Natural killer cell (primary cell): ENCODE measurements at places on chromosomes 1 and 21. TPM values are rescaled to one million over a fixed set of nuclear protein-coding genes. Genes with fewer than 3 reads are reported as not detected.
A peak's percentile ranks its signal among the peaks of the same experiment; 100 is the strongest.

DNA sequence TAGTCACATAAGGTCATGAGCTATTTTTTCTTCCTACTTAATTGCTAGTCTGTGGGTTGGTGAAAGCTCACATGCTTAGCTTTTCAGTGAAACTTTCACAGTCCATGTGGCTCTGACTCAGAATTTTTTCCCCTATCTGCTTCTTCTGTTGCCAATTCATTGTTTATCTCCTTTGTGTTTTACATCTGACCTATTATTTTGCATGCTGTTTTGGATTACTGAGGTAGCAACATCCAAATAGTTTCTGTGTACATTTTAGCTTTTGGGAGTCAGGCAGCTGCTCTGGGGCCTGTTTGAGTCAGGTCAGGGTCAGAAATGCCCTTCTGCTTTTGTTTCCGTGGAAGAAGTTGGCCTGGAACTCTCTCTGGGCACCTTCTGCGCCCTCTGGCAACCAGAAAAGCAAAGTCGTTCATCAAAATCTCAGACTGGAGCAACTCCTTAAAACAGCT is 40.0 kb downstream of the ROR1 start:
- no peak for DNase-seq

DNA sequence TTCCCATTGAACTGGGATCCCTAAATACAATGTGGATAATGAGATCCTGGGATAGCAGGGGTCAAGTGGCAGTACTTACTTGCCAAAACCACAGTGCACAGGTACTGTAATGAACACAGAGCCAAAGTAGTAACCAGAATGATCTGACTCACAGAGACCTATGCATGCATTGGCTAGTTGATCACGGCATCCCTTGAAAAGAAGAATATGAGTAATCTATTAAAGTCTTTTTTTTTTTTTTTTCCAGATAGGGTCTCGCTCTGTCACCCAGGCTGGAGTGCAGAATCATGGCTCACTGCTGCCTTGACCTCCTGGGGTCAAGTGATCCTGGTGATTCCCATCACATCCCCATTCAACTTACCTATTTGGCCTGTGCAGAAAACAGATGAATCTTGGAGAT is 29.4 kb upstream of the EIF4G3 start:
- no peak for DNase-seq

Gene AMY2A
- total RNA-seq = not detected

Gene ACTRT2
- not detected for total RNA-seq

Gene CFAP107
- total RNA-seq = not detected

Gene LCE2B
- total RNA-seq = not detected

Gene GPR25
- 2.1 TPM for total RNA-seq

DNA sequence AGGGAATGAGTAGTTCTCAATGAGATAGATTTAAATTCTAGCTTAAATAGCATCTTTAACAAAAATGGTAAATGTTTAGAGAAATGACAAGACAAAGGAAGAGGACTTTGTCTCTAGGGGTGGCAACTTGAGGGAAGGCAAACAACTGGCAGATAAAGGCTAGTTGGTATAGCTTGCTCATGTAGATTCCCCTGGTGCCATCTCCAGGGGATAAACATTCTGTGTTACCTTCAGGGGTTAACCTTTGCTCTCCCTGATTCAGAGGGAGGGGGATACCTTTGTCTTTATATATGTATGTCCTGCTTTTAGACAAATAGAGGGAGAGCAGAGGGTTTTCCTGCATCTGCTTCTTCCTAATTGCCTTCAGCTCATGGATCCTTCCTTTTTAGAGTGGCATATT is 153.7 kb upstream of the L1TD1 start:
- no peak for DNase-seq

GRCh38 chr1:7592120-7592798 is 178.8 kb upstream of the VAMP3 start:
- DNase-seq = no peak

Gene MEX3A
- 0.05 TPM for total RNA-seq

DNA sequence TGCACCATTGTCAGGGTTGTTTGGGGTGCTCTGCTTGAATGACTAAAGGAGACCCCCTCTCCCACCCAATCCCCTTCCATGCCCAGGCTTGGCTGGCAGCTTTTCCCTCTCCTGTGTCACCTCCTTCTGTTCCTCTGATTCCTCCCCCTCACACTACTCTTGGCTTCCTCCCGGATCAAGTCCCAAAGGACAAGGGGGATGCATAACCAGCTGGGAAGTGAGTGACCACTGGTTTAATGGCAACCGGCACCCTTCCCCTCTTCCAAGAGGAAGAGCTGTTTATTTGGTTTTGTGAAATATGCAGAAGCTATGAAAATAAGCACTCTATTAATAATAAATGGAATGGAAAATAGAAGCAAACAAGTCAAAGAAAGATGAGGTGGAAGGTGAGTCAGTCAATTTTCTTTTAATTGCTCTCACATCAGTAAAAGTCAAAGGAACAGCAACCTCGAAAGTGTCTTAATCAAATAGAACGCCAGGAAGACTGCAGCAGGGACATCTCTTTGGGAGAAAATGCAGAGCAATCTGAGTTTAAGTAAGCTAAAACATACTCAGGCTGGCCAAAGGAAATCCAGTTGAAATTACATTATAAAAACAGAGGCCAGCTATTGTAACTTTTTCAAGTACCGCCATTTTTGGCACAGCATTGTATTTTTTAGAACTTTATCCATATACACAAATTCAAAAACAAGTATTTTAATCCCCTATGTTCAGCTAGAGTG is 322.5 kb downstream of the SIPA1L2 start:
- no peak for DNase-seq

GRCh38 chr1:109905491-109905890 is 5.2 kb upstream of the CSF1 start:
- no peak for DNase-seq

- no peak for DNase-seq
These were observed 46.0 kb upstream of the GOLT1A start for GRCh38 chr1:204259782-204260181.

Gene ZCCHC17
- 31.1 TPM for total RNA-seq

DNA sequence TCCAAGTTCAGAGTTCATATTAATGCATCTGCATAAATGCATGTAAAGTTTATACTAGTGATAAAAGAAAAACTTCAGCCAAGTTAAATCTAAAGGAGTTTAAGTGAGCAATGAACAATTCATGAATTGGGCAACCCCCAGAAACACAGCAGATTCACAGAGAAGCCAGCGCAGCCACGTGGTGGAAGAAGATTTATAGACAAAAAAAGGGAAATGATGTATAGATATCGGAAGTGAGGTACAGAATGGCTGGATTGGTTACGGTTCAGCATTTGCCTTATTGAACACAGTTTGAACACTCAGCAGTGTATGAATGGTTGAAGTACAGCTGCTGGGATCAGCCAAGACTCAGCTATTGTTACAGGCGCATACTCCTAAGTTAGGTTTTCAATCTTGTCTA is 5.7 kb downstream of the AK5 start:
- no peak for DNase-seq

Gene FCRL4
- not detected for total RNA-seq

GRCh38 chr21:39866093-39866492 is 1.1 kb upstream of the PCP4 start:
- no peak for DNase-seq

Gene PLXNA2
- 2.8 TPM for total RNA-seq

Gene CDA
- 1.4 TPM for total RNA-seq

Gene H3-3A
- 490 TPM for total RNA-seq

DNA sequence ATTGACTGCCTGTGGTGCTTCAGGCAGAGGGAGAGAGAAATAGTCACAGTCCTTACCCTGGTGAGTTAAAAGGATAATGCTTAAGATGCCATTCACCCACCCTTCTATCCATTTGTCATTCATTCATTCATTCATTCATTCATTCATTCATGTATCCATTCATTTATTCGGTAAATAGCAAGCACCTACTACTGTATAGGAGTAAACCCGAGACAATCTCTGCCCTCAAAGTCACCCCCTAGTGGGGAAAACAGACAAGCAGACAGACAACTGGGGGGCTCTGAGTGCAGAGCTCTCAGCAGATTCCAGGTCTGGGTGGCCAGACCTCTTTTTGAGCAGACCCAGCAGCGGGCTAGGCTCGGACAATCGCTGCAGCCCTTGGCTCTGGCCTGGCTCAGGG is 14.1 kb upstream of the ACTL8 start:
- DNase-seq = no peak

DNA sequence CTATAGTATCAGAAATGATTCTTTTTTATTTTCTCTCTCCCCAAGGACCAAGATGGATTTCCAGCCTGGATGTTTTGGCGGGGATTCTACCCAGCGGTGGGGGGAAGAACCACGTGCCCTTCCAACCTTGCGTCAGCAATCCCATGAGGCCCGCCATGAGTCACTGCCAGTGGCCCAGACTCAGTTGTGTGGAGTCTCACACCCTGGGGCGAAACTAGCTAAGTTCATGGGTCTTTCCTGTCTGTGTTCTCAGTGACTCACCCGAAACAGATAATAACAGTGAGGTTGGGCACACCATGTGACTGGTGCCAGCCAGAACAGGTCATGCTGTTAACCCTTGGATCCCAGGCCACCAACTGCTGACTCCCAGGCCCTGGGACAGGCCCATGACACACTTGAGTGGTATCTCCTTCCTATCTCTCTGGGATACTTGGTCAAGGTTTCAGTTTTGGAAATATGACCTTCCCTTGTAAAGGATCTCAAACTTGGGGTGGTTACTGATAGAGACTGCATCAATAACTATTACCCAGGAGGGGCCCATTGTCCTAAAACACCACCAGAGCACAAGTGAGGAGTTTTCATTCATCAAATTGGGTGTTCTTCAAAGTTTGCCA is 98.0 kb upstream of the DUSP10 start:
- DNase-seq = peak; percentile 86

DNA sequence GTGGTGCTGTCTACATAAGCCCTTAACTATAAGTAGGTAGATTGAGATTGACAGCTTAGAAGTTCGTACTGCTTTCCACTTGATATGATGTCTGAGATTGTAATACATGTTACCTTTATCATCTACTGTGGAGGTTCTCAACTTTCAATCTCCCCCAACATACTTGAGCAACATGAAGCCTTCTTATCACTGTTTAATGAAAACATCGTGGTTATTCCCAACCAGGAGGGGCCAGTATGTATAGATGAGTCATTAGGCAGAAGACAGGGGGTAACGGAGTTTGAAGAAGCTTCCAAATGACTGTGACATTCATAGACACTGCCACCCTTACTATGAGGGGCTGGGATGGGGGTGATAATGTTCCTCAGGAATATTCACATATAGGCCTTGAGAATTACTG is 36.0 kb downstream of the CENPF start:
- DNase-seq = no peak

DNA sequence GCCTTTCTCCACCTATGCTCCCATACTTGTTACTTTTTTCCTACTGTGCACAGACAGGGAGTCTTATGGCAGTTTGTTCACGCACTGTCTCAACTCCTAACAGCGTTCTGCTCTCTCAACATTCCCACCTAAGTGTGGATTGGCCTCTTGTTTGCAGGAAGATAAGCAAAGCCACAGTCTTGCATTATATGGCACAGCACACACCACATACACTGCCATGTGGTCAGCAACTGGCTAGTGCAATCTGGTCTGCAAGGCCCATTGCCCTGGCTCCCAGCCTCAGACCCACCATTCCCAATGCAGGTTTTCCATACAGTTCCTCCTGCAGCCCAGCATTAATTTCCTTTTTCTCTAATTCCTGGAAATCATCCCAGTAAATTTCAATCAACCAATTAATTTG is 38.3 kb upstream of the LAMC2 start:
- DNase-seq = no peak

DNA sequence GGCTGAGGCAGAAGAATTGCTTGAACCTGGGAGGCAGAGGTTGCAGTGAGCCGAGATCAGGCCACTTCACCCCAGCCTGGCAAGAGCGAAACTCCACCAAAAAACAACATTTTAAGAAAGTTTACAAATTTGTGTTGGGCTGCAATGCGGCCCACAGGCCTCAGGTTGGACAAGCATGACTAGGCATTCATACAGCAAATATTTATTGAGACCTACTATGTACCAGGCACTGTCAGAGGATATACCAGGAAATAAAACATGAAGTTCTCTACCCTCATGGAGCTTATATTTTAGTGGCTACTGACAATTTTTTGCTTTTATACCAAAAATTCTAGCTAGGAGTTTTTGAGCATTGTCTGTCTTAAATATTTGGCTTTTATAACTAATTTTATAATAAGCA is 23.7 kb downstream of the GNB1 start:
- DNase-seq = no peak

GRCh38 chr1:9720785-9721605 is 69.5 kb downstream of the PIK3CD start:
- DNase-seq = no peak

- no peak for DNase-seq
These were observed 66.6 kb upstream of the RHOU start for GRCh38 chr1:228668553-228669241.
